Nasal cavity respiratory epithelium epithelial cell of viscerocranial mucosa (primary cell): ENCODE measurements at places on chromosomes 2 and 18. TPM values are rescaled to one million over a fixed set of nuclear protein-coding genes. Genes with fewer than 3 reads are reported as not detected.

Gene PSMA8
- not detected in 2 replicates for total RNA-seq

Gene FBLN7
- under 0.01 and 0.57 TPM in 2 replicates for total RNA-seq

Gene SLC9A4
- total RNA-seq = 0.07 TPM in 1 of 2 replicates, not detected in the other

Gene SCN3A
- total RNA-seq = not detected in 2 replicates

Gene CFC1B
- total RNA-seq = not detected in 2 replicates

Gene CDH2
- total RNA-seq = 0.34 and 6.9 TPM in 2 replicates

Gene WNT6
- total RNA-seq = not detected in 2 replicates

Gene ARHGAP15
- total RNA-seq = 0.07 TPM in 1 of 2 replicates, not detected in the other

Gene USP40
- total RNA-seq = 26.3 and 45.1 TPM in 2 replicates

Gene RNF152
- 24.6 and 76.5 TPM in 2 replicates for total RNA-seq

Gene CPO
- total RNA-seq = 0.14 TPM in 1 of 2 replicates, not detected in the other

Gene ABCB11
- under 0.01 and 0.07 TPM in 2 replicates for total RNA-seq

Gene TSPYL6
- total RNA-seq = not detected in 2 replicates

Gene SLC23A3
- 0.68 and 3.8 TPM in 2 replicates for total RNA-seq

Gene DNAH6
- 0.14 TPM in 1 of 2 replicates, not detected in the other for total RNA-seq

Gene RAX
- not detected in 2 replicates for total RNA-seq

Gene SERPINB11
- under 0.01 and 0.93 TPM in 2 replicates for total RNA-seq

Gene FBXO41
- total RNA-seq = 2.4 and 3.4 TPM in 2 replicates

Gene SERPINB7
- 32.6 and 116 TPM in 2 replicates for total RNA-seq

Gene NEU2
- total RNA-seq = not detected in 2 replicates

Gene PSMD14
- 116 and 126 TPM in 2 replicates for total RNA-seq

Gene UCN
- 1.0 and 1.1 TPM in 2 replicates for total RNA-seq

Gene RBM44
- total RNA-seq = 0.28 and 0.34 TPM in 2 replicates

Gene ANKRD39
- 4.8 TPM in 2 replicates for total RNA-seq

Gene SLC5A7
- not detected in 2 replicates for total RNA-seq

Gene MC4R
- not detected in 2 replicates for total RNA-seq

Gene ASB18
- total RNA-seq = not detected in 2 replicates

Gene UPP2
- total RNA-seq = not detected in 2 replicates

Gene CAPN14
- 1.4 and 6.1 TPM in 2 replicates for total RNA-seq

Gene VIT
- total RNA-seq = not detected in 2 replicates

Gene RAPH1
- 24.9 and 25.4 TPM in 2 replicates for total RNA-seq

Gene MAPK4
- total RNA-seq = under 0.01 and 0.07 TPM in 2 replicates

Gene SEPTIN2
- total RNA-seq = 150 and 288 TPM in 2 replicates

Gene FAM124B
- total RNA-seq = not detected in 2 replicates

Gene POTEF
- total RNA-seq = not detected in 2 replicates

Gene NEUROD1
- total RNA-seq = not detected in 2 replicates
